NCI-H2081 treated with DMSO at 0.1 percent for 48 hours (cell line): ENCODE measurements at places on chromosomes 2 and 18.
A peak's percentile ranks its signal among the peaks of the same experiment; 100 is the strongest.

DNA sequence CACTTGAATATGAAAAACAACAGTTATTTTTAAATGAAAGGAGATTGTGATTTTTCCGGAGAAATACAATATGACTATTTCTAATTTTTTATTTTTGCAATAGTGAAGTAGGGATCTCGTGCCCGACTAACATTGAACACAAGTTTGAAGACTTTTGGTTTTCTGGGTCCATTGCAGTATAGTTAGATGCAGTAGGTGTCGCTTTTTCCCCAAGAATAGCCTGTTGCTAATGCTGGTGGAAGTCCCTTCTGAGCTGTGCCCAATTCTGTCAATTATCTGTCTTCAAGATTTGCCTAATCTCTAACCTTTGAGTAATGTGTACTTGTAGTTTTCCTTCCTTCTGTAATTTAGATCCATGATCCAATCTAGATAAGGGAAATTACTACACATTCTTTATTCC lies 36.5 kb downstream of the SEMA4F start:
- DNase-seq: peak; percentile 28

- DNase-seq: no peak
These were observed 2.9 kb upstream of the EPB41L3 start for GRCh38 chr18:5546660-5547059.

- DNase-seq: no peak
These were observed 43.3 kb downstream of the PCARE start for GRCh38 chr2:29031046-29031445.

DNA sequence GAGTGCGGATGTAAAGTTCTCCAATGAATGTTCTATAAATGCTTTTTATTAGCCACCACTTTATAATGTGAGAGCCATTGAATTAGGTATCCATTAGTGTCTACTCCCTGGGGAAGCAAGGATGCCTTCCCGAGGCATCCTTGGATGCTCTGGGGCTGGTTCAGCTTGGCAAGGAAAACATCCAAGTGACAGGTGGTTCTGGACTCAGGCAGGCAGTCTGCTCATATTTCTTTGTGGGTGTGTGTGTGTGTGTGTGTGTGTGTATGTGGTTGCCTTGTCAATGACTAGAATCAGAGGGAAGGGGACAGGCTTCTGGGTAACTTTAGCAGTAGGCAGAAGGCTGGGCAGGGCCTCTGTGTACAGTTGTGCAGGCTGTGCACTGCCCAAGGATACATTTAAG lies 149.2 kb downstream of the TSN start:
- no peak for DNase-seq
